ENCODE measurements at places on chromosomes 4 and X.
A peak's percentile ranks its signal among the peaks of the same experiment; 100 is the strongest.

DNA sequence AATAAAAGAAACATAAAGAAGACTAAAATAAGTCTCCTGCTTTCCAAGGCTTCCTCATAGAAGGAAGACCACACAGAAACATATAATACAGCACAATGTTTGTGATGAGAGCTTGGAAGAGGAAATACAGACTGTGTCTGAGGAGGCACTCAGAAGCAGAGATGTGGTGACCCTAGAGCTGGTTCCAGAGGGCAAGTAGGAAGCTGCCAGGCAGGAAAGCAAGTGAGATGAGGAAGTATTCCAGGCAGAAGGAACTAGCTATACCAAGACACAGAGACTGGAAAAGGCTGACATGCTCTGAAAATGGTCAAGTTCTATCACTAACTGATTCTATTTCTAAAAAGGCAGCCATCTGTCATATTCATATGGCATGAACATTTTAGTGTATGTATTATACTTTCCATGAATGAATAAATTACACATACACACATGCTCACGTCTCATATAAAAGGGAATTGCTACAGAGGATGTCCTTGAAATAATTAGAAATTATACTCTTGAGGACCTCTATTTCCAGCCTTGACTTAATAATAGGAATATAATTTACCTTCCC lies 16.6 kb upstream of the HSFX2 start:
- peak; percentile 22 for DNase-seq

DNA sequence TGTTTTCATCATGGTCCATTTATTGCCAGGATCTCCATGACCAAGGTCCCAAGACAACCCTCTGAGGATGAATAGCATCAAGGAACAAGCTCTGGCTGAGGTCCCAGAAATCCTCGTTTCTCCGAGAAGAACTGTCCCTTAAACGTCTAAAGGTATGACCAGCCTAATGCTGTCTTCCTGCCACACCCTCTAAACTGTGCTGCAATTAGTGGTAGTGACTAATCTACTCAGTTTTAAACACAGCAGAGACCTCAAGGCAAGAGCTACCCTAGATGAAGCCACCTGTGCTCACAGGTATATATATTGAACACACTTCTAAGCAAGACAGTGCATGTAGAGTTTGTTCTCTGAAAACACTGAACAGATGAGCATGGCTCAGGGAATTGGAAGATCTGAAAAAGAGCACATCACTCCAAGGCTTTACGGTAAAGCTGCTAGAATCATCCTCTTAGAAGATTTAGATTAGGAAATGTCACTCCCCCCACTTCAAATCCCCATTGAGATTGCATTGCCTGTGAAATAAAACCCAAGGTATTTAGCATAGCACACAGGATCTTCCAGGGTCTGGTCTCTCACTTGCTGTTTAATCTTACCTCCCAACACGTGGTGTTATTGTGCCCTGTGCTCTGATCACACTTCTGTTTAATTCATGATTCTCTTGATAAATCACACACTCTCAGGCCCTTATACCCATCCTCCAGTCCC lies 173.9 kb upstream of the VCX3A start:
- DNase-seq = no peak

- DNase-seq = no peak
Measured at GRCh38 chrX:103495786-103496185, 23.5 kb downstream of the RAB40A start.

DNA sequence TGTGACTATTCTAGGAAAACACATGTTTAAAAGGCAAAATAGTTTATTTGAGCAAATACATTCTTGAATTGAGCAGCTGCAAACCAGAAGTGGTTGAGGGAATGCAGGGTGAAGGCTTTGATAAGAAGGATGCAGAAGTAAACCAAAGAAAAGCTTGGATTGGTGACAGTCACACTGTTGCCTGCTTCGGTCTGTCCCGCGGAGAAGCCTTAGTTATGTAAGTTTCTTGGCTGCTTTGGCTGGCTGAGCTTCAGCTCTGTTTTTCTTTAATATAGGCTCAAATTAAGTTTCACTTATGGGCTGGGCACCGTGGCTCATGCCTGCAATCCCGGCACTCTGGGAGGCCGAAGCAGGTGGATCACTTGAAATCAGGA lies 67.6 kb downstream of the FAM53A start:
- no peak for DNase-seq

GRCh38 chrX:50768801-50769200 lies 45.2 kb downstream of the SHROOM4 start:
- no peak for DNase-seq

DNA sequence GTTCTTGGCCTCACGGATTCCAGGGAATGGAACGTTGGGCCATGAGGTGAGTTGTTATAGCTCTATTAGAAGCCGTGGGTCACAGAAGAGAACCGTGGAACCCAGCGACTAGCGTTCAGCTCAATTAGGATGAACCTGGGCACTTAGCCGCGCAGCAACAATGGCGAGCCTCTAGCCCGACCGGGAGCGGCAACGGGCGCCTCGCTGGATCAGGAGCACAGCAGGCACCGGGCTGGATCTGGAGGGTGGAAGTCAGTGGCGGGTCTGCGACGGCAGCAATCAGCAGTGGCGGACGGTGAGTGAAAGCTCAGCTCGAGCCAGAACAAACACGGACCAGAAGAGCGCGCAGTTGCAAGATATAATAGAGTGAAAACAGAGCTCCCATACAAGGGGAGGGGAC lies 34.2 kb downstream of the AGA start:
- no peak for DNase-seq

DNA sequence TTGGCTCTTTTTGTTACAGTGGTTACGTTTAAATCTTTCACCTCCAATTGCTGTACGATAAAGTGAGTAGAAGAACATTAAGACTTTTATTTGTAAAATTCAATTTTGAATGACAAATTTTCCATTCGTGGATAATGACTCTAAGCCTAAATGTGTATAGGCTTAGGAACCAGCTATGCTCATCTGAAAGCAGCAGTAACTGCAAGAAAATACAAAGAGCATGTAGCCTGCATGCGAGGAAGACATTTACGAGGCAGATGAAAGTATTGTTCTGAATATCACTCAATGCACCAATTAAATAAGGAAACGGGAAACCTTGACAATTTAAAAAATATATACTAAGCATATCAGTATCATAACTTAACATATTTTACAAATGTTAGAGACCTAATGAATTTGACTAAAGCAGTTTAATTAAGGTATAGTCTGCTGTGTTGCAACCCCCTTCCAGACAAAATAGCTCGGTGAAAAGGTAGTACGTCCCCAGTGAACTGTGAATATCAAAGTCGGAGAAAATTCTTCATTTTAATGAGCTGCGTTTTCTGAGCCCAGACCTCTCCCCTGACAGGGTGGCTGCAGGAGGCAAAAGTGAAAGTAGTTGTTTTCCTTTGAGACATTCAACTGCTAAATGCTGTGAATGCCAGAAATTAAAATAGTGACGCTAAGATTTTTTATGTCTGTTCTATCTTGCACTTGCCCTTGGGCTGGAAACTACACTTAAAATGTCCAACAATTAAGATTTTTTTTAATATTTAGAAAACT lies 1236.5 kb upstream of the TENM3 start:
- DNase-seq = no peak

- DNase-seq = peak; percentile 42
Measured at GRCh38 chrX:135112096-135112729, 8.1 kb downstream of the ETDB start.

GRCh38 chr4:151173871-151174270 lies 74.4 kb downstream of the RPS3A start:
- DNase-seq = no peak
